ENCODE measurements at places on chromosomes 16 and 17. TPM values are rescaled to one million over a fixed set of nuclear protein-coding genes. Genes with fewer than 3 reads are reported as not detected.

- no peak for DNase-seq
- H3K4me3 ChIP-seq, result peak overlapping the region; percentile 51
- 0 out of 3 replicates have a peak, but pooled peaks cover 1% of the 10 kb centered on the region for H3K36me3 ChIP-seq
Measured at GRCh38 chr17:75550139-75550465, 24.6 kb downstream of the LLGL2 start.

DNA sequence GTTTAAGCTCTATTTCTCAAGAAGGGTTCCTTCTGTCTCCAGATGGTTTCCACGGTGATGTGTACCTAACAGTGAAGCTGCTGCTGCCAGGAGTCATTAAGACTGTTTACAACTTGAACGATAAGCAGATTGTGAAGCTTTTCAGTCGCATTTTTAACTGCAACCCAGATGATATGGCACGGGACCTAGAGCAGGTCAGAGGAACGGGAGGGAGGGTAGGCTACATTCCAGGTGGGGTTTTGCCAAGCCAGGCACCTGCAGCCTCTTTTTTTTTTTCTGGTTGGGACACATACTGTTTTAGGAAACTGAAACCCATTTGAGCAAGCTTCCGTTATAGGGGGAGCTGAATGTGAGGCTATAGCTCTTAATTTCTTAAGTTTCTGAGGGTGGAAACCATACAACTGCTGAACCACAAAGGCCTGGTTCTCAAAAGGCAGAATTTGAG, 10.6 kb downstream of the LIG3 start:
- H3K27ac ChIP-seq, result no peak overlapping the region
- no peak for DNase-seq
- no peak overlapping the region for H3K4me3 ChIP-seq
- no peaks in the 10 kb centered on the region for H3K4me1 ChIP-seq

Gene ALDH3A2
- 94.2 TPM for total RNA-seq

GRCh38 chr16:69267633-69268032, 43.5 kb upstream of the VPS4A start:
- no peak overlapping the region for H3K4me3 ChIP-seq
- no peaks in the 10 kb centered on the region for H3K4me1 ChIP-seq
- H3K36me3 ChIP-seq, result peaks cover 25% of the 10 kb centered on the region
- H3K27ac ChIP-seq, result no peak overlapping the region

- no peaks in the 10 kb centered on the region for H3K36me3 ChIP-seq
- no peaks in the 10 kb centered on the region for H3K27me3 ChIP-seq
- no peak overlapping the region for H3K27ac ChIP-seq
- no peak overlapping the region for H3K4me3 ChIP-seq
Measured at GRCh38 chr17:41131979-41132378, 8.0 kb upstream of the KRTAP4-12 start.

- no peak overlapping the region for H3K4me3 ChIP-seq
- no peak for DNase-seq
- peaks cover 5% of the 10 kb centered on the region for H3K36me3 ChIP-seq
- H3K27ac ChIP-seq, result no peak overlapping the region
- no peaks in the 10 kb centered on the region for H3K4me1 ChIP-seq
Measured at GRCh38 chr17:51015145-51015558, 105.5 kb downstream of the SPAG9 start.

Gene AATK
- 2.4 TPM for total RNA-seq

GRCh38 chr17:4808378-4808767, 1.4 kb downstream of the PLD2 start:
- no peak overlapping the region for H3K27ac ChIP-seq
- no peaks in the 10 kb centered on the region for H3K4me1 ChIP-seq
- H3K36me3 ChIP-seq, result peaks cover 30% of the 10 kb centered on the region
- H3K4me3 ChIP-seq, result peak overlapping the region; percentile 96

Gene ZFP1
- total RNA-seq, result 13.7 TPM

- no peak overlapping the region for H3K27ac ChIP-seq
- no peak overlapping the region for H3K4me3 ChIP-seq
- no peak for DNase-seq
- H3K27me3 ChIP-seq, result no peaks in the 10 kb centered on the region
- no peaks in the 10 kb centered on the region for H3K36me3 ChIP-seq
Measured at GRCh38 chr16:86095131-86095752, 196.3 kb downstream of the IRF8 start.

GRCh38 chr17:72090108-72090507, 30.7 kb upstream of the SOX9 start:
- H3K4me3 ChIP-seq, result no peak overlapping the region
- H3K4me1 ChIP-seq, result no peaks in the 10 kb centered on the region
- no peak for DNase-seq

Gene SALL1
- 101 TPM for total RNA-seq

GRCh38 chr17:17366941-17367875, 64.0 kb downstream of the NT5M start:
- no peaks in the 10 kb centered on the region for H3K4me1 ChIP-seq
- H3K4me3 ChIP-seq, result no peak overlapping the region
- no peaks in the 10 kb centered on the region for H3K27me3 ChIP-seq
- no peak overlapping the region for H3K27ac ChIP-seq
- no peak for DNase-seq

Gene KIFC3
- total RNA-seq, result 5.0 TPM

DNA sequence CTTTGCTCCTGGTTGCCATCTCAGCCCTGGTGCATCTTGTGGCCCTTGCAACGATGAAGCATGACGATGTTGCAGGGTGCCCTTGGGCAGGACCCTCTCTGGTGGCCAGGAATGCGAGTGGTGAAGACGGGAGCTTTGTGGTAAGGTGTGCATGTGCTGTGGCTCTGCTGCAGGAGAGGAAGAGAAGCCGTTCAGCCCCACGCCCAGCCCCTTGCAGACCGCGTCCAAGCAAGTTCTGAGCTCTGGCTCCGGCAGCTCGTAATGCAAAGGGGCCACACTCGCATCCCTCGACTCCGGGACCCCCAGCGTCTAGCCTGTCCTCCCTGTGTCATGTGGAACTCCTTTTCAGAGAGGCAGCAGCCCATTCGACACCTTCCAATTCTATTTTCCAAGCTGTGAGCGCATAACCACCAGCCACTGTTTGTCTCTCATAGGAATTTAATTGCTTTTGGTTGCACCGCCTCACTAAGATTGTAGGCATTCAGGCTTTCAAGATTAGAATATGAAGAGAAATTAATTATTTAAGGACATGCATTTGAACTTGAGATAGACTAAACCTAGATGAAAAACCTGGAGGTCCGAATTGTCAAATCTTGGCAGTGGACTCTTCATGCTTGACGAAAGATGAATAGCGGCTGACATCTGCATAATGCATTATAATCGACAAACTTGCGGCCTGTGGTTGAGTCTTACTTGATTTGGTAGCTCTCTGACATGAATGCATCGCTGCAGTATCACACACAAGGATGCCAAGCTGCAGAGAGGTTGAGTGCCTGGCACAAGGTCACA, 21.1 kb upstream of the KCNG4 start:
- DNase-seq, result no peak
- no peaks in the 10 kb centered on the region for H3K36me3 ChIP-seq
- H3K4me3 ChIP-seq, result no peak overlapping the region
- H3K27ac ChIP-seq, result no peak overlapping the region

DNA sequence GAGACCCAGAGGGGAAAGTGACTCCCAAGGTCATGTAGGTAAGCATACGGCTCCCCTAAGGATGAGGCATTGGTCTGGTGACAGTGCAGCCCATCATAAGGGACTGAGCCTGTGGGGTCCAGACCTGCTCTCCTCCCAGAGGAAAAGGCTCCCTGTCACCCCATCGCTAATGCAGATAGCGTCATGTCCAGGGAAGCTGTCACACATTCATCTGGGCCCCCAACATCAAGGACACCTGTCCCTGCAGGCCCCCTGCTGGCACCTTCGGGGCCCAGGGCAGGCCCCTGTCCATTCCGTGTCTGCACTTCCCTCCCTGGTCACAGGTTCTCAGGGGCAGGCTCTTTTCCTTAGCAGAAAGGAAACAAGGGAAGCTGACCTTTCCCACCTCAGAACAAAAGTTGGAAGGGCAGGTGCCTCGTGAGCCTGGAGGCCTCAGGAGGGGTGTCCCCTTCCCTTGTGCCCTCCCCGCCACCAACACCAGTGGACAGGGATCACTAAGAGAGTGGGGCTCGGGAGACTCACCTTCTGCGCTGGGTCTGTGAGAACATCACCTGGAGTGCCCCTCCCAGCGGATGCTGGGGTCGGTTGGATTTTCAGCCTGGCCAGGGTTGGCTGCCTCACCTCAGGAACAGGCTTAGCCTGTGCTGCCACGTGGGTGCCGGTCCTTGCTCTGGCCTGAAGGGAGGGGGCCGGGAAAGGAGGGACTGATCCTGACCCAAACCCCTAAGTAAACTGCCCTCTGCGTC, 17.3 kb upstream of the LASP1NB start:
- H3K4me3 ChIP-seq, result no peak overlapping the region
- no peak overlapping the region for H3K27ac ChIP-seq
- DNase-seq, result no peak
- H3K4me1 ChIP-seq, result no peaks in the 10 kb centered on the region

Gene HEATR9
- total RNA-seq, result not detected

Gene VASN
- total RNA-seq, result 10.8 TPM

DNA sequence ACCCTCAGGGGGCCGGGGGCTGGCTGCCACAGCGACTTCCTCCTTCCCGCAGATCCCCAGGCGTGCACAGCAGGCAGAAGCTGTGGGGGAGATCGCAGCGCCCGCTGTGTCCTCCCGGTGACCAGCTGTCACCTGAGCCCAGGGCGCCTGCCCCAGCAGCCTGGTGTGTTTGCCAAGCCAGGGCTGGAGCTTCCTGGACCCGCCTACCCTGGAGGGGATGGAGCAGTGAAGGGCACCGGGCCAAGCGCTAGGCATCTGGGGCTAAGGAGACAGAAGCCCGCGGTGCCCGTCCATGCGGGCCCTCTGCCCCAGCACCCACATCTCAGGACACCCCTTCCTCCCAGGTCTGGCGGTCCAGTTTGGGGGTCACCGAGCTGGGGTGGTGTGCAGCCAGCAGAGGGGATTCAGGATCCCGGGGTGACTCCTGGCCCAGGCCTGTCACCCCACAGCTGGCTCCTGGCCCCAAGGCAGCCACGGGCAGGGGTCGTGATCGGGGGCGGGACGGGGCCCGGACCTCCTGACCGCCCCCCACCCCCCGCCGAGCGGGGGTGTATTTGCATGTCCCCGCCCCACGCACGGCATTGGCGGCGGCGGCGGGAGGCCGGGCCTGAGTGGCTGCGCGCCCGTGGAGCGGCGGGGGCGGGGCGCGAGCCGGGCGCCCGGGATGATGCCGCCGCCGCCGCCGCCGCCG, at the start of gene RAB26:
Gene RAB26 (plus strand): TSS at position 645 of the 691 bp plus-strand sequence. CDS start 159 bp downstream, outside the sequence.
- no peak within 1 kb of the TSS for H3K27ac ChIP-seq
- no peaks in the 10 kb centered on the region for H3K27me3 ChIP-seq
- peak; percentile 85 for DNase-seq
- peaks cover 2% of the 10 kb centered on the region for H3K36me3 ChIP-seq

All from H9 (cell line).